ENCODE measurements at places on chromosomes 11 and 22.

GRCh38 chr11:3074912-3075589, 17.8 kb upstream of the CARS1 start:
- DNase-seq: no peak

GRCh38 chr11:66218036-66218435, 50.4 kb upstream of the RAB1B start:
- DNase-seq: peak; percentile 17

DNA sequence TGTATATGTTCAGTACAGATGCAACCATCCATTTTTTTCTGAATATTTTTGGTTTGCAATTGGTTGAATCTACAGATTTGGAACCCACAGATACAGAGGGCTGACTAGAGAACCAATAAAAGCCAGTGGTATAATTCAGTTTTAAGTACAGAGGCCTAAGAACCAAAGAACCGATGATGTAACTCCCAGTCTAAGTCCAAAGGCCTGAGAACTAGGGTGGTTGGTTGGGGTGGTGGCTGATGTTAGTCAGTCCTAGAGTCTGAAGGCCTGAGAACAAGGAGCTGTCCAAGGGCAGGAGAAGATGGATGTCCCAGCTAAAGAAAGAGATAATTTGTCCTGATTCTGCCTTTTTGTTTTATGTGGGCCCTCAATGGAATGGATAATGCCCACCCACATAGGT, 48.7 kb upstream of the LIN7C start:
- DNase-seq: no peak

DNA sequence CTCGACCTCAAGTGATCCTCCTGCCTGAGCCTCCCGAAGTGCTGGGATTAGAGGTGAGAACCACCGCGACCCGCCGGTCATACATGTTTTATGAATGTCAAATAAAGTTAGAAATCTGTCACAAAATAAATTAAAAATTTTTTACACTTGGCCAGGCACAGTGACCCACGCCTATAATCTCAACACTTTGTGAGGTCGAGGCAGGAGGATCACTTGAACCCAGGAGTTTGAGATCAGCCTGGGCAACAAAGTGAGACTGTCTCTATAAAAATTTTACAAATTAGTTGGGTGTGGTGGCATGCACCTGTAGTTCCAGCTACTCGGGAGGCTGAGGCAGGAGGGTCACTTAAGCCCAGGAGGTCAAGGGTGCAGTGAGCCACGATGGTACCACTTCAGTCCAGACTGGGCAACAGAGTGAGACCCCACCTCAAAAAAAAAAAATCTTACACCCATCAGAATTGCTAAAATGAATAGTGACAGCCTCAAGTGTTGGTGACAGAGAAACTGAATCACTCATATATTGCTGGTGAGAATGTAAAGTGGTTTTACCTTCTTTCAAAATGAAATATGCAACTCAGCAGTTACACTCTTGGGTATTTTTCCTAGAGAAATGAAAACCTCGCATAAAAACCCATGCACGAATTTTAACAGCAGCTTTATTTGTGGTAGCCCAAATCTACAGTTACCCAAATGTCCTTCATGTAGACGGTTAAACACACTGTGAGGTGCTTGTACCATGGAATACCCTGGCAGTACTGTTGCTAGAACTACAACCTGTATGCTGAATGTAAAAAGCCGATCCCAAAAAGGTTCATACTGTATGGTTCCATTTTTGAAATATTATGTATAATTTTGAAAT, 55.4 kb downstream of the MED15 start:
- DNase-seq: no peak

GRCh38 chr11:129271030-129271429, 78.9 kb upstream of the ARHGAP32 start:
- DNase-seq: no peak

GRCh38 chr11:47267876-47268275, 2.1 kb upstream of the MADD start:
- no peak for DNase-seq

DNA sequence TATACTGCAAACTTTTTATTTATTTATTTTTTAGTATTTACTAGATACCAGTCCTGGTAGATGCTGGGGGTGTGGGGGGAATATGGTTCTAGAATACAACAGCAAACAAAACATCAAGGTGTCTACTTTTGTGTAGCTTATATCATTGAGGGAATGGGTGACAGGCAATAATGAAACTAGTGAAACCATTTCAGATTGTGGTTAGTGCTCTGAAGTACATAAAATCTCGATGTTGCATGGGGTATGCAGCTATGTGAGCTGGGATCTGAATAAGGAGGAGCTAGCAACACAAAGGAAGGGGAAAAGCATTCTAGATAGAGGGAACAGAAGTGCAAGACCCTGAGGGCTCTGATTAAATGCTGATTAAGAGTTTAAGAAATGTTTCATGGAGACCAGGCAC, 103.5 kb downstream of the WT1 start:
- no peak for DNase-seq

DNA sequence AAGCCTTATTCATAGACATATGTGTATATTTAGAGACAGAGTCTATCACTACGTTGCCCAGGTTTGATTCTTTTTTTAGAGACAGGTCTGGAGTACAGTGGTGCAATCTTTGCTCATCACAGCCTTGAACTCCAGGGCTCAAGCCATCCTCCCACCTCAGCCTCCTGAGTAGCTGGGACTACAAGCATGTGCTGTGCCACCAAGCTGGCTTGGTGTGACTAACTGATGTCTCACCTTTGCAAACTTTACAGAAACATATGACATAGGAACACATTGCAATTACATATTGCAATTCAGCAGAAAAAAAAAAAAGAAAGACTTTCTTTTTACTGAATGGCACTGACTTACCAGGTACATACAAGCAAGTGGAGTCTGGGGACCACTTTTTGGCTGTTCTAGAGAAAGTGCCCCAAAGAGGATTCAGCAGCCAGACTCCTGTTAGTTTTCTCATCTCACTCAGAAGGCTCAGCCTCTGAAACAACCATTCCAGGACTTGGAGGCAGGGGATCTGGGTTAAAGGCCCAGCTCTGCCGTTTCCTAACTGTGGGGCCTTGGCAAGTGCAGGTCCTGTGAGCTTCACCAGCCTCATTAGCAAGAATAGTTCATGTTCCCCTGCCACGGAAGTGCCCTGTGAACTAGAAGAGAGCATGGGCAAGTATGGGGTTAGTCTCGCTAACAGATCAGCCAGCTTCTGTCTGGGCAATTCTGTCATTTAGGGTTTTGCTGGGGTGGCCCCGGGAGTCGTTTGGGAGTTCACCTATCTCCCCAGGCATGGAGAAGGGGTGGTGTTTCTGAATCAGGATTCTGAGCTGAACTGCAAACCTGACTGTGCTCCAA, 11.3 kb upstream of the NFAM1 start:
- no peak for DNase-seq

DNA sequence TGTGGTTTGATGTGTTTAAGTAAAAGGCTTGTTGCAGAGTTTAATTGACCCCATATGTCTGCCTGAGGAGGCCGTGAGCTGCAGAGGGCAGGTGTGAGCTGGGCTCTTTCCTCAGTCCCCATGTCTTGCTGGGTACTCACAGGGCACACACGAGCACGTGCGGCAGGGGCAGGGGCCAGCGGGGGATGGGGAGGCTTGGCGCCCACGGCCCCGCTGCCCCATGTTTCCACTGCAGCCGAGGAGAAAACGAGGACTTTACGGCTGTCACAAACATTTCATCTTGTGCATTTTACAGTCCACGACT, 24.7 kb upstream of the CCDC188 start:
- DNase-seq: no peak

DNA sequence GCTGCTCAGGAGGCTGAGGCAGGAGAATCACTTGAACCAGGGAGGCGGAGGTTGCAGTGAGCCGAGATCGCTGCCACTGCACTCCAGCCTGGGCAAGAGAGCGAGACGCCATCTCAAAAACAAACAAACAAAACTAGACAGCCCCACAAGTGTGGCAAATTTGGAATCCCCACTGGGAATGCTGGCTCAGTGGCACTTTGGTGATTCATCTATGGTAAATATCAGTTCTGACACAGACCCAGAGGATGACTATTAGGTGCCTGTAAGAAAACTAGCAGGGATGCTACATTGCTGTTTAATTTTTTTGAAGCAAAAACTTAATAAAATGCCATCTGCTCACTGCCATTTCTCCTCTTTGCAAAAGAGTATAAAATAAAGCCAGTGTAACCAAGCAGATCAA, 107.9 kb downstream of the NAT10 start:
- DNase-seq: no peak

DNA sequence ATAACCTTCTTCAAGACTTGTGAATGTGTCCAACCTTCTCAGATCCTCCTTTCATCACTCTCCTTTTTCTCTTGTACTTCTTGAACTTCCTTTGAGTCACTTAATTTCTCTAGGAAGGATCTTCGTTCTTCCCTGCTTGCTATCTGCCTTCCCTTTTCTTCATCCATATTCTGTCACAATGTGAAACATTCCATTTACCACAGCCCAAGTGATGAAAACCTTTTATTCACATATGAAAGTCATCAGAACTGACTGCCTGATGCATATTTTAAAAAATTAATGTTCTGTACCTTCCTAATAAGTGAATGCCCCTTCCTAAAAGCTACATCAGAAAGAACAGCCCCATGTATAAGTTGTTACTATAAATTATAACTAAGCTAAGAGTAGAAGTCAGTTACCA, 520.4 kb upstream of the LUZP2 start:
- no peak for DNase-seq

GRCh38 chr22:24554313-24555164, at the start of gene GUCD1:
Gene GUCD1, minus strand, starts transcription at chr22:24555138. Its CDS starts 147 bp downstream, at chr22:24554991.
- DNase-seq: no peak

- DNase-seq: no peak
Observed at GRCh38 chr11:19727246-19727645, 14.6 kb downstream of the NAV2 start.

DNA sequence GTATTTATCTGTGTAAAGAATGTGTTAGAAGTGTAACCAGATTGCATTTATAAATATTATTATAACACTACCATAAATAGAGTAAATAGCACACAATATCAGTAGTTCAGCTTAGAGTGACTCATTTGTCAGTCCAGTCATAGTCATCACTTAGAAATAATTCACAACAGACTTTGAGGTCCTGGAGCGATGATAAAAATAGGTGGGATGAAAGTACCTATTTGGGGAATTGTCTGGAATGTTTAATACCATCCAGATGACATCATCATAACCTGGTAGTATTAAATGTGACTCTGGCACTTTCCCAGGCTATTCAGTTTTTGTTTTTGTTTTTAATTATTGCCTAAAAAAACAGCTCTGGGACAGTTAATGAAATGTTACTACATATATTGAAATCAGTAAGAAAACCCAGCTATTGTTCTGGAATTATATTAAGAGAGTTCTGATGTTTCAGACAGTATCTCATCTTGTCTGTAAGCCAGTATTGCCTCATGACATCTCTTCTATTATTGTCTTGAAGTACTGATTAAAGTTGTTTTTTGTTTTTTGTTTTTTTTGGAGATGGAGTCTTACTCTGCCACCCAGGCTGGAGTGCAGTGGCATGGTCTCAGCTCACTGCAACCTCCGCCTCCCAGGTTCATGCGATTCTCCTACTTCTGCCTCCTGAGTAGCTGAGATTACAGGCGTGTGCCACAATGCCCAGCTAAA, 74.8 kb downstream of the SIK2 start:
- no peak for DNase-seq

DNA sequence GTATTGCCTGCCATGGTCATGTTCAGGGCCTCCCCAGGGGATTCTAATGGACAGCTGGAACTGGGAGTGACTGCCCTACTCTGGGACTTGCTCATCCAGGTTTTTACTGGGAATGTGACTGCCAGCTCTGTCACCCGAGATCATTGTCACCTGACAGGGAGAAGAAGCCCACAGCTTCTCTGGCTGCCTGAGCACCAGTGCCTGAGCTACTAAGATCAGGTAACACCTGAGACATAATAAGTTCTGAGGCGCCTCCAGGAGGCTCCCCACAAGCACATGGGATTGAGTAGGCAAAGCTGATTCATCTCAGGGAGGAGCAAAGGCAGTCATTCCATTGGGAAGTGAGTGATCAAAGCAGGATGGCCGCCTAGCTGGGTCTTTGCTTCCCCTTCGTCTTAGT, 84.2 kb upstream of the GALNT18 start:
- DNase-seq: no peak

GRCh38 chr11:69250186-69251056, 43.5 kb upstream of the MYEOV start:
- no peak for DNase-seq

Measured in activated CD4-positive, CD25-positive, alpha-beta regulatory T cell treated with anti-CD3 and anti-CD28 coated beads, Interleukin-2, amount 50 U/mL, for 72 hours (primary cell).